ENCODE measurements at places on chromosomes 16 and 17. TPM values are rescaled to one million over a fixed set of nuclear protein-coding genes. Genes with fewer than 3 reads are reported as not detected.

GRCh38 chr17:68924793-68925720 lies 30.1 kb downstream of the ABCA8 start:
- no peak for DNase-seq

GRCh38 chr17:7807206-7807605 lies 26.8 kb upstream of the KDM6B start:
- DNase-seq: no peak

GRCh38 chr16:22216191-22216831 lies 10.2 kb downstream of the EEF2K start:
- DNase-seq: no peak

- DNase-seq: no peak
Measured at GRCh38 chr17:82121660-82122629, 23.9 kb upstream of the FASN start.

DNA sequence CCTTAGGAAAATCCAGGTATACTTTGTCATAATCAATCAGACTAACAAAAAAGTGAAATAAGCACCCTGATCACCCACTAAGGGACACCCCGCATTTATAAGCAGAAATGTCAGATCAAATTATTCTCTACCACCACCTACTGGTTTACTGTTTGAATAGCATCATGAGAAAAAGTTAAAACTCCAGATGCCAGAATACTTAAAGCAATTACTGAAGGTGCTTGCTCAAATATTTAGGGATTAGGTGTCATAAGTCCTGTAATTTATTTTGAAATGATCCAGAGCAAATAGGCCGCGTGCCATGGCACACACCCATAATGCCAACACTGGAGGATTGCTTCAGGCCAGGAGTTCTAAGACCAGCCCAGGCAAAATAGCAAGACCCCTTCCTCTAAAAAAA lies 2.3 kb downstream of the TOP2A start:
- no peak for DNase-seq

- no peak for DNase-seq
Measured at GRCh38 chr16:4385066-4385788, 13.6 kb downstream of the VASN start.

- no peak for DNase-seq
Measured at GRCh38 chr16:35425270-35425669, 1965.9 kb downstream of the TP53TG3F start.

- DNase-seq: no peak
Measured at GRCh38 chr17:27295945-27296344, 2.0 kb downstream of the WSB1 start.

Gene OSGIN1
- total RNA-seq: 7.1 TPM

Gene KRTAP1-5
- not detected for total RNA-seq

Gene PPP1R1B
- total RNA-seq: 0.14 TPM

Gene RABEP2
- total RNA-seq: 7.5 TPM

Gene PIK3R6
- 0.37 TPM for total RNA-seq

Gene GEMIN4
- total RNA-seq: 7.0 TPM

Gene SYCE1L
- total RNA-seq: not detected
